ENCODE measurements at places on chromosomes 12 and 14.

DNA sequence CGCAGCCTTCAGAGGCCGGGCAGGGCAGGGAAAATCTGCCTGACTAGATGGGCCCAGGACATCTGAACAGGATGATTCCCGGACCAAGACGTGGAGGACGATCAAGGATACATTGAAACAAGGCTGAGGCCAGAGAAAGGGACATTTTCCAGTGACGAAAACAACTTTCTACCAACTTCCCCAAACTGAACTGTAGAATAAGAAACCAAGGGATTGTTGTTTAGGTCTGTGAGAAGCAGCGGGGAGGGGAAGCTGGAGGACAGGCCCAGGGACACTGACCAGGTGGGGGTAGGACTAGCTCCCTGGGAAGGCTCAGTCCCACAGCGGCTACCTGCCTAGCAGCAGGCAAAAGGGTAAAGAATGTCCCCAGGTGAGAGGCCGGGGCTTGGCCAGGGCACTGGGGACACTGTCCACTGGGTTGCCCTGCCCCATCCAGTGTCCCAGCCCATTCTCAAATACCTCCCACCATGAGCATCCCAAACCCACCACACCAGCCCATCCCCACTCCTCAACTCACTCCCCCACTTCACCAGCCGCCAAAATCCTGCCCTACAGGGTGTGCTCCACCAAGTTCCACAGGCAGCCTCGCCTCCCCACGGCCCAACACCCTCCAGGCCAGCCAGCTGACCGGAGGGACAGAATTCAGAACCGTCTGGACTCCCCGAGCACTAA, 995 bp downstream of the TNFRSF1A start:
- DNase-seq: no peak

- no peak for DNase-seq
Measured at GRCh38 chr14:68792678-68792978, 239 bp downstream of the ZFP36L1 start.

DNA sequence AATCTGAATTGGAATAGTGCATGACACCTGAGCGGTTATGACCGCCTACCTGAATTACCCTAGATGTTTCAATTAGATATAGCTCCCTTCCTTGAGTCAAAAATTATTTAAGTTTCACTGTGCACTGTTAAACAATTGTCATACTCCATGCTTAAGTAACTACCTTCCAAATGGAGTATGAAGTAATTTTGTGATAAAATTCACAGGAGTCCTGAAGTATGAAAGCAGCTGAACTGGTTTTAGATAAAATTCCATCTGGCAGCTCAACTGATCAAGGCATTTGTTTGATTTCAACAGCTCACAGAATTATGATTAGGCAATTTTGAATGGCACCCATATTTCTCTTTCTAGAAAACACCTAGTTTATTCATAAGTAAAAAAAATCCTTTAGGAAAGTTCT, 19.5 kb downstream of the PRICKLE1 start:
- DNase-seq: no peak

- no peak for DNase-seq
Measured at GRCh38 chr12:48572326-48572725, 2.5 kb upstream of the LALBA start.

- DNase-seq: no peak
Measured at GRCh38 chr12:54882079-54882478, 27.8 kb downstream of the MUCL1 start.

DNA sequence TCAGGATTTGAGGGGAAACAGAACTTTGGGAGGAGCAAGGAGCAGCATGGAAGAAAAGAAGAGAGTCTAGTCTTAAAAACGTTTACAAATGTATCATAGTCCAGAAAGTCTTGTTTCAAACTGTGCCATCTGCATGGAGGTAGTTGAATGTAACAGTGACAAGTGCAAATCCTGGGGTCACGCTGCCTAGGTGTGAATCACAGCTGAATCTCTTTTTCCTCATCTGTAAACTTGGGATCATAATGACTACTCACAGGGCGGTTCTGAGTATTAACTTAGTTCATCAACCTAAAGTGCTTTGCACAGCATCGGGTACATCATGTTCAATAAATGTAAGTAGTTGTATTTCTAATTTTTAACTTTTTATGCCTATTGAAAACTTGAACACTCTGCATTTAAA, 208.5 kb downstream of the CHST11 start:
- no peak for DNase-seq

DNA sequence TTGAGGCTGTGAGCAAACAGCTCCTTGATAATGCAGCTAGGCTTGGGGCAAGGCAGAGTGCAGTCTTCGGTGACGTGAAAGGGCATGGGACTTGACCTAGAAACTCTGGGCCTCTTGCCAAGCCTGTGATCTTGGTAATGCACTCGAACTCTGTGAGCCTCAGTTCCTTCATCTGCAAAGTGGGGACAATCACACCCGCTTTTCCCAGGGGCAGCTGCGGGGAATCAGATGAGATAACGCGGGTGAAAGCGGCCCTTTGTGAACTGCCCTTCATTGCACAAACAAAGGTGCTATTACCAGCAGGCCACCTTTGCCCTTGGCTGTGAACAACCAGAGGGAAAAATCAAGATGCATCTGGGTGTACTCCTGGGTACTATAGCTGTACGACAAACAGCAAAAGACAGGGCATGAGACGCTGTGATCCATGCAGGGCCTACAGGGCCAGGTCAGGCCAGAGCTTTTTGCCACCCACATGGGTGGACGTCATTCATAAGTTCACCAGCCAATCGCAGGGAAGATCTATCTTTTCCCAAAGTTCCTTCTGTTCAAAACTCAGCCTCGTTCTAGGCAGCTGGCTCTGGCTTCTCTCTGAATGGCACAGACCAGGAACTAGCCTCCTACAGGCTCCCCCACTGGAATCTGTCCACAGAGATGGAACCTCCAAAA, 3.2 kb downstream of the MSI1 start:
- no peak for DNase-seq

GRCh38 chr14:65170768-65171507, 68.6 kb upstream of the MAX start:
- DNase-seq: peak; percentile 36

DNA sequence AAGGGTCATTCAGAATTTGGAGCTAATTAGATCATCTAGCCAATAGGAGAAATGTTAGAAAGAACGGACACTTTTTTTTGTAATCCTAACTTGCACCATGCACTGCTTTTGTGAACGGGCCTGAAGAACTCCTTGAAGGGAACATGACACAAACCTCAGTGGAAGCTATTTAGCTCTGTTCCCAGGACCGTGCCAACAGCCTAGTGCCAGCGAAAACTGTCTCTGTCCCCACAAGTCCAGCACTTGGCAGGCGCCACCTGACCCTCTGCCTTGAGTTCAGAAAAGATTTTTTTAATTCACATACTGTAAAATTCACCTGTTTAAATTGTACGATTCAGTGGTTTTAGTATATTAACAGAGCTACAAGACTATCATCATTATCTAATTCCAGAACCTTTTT, 31.3 kb upstream of the KCNA5 start:
- no peak for DNase-seq

DNA sequence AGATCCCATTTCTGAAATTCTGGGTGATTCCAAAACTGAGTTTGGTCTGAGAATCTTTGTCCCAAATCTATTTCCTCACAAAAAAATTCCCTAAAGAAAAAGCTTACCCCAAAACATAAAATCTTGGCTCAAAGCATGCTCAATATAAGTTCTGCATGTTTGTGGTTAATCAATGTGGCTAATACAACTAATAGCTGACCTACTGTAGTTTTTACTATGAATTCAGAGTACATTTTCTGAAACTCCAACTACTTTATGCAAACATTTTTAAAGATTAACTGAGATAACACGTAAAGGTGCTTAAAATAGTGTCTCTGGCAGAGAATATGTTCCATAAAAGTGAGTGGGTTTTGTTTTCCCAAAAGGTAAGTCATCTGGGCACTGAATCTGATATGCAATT, 133.1 kb downstream of the MED13L start:
- DNase-seq: no peak

DNA sequence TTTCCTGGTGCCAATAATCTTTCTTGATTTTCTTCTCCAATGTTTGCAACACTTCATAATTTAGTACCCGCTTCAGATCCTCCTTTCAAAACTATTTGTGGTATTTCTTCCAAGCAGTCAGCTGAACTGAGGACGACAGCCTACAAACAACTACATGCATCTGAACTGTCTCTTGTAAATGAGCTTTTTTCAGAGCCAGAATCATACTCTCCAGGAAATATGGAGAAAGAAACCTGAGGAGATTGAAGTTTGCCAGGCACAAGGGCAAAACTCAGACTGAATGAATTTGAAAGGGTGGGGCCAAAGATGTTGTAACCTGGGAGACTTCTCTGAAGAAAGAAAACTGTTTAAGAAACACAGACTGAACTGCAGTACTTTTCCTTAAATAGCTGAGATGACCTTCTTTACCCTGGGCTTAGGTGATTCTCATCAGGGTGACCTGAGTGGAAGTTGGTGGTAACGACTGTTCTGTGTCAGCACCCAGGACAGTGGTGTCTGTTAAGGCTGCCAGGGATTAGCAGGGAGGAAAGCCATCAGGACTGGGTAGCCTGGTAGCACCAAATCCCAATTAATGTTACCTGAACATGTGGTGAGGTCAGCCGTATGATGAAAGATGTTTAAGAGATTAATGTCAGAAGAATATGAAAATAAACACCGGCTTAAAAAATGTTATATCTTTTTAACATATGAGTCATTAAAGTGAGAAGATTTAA, 95.0 kb downstream of the TGFB3 start:
- no peak for DNase-seq

GRCh38 chr12:103640410-103640809, 53.3 kb downstream of the STAB2 start:
- DNase-seq: no peak

DNA sequence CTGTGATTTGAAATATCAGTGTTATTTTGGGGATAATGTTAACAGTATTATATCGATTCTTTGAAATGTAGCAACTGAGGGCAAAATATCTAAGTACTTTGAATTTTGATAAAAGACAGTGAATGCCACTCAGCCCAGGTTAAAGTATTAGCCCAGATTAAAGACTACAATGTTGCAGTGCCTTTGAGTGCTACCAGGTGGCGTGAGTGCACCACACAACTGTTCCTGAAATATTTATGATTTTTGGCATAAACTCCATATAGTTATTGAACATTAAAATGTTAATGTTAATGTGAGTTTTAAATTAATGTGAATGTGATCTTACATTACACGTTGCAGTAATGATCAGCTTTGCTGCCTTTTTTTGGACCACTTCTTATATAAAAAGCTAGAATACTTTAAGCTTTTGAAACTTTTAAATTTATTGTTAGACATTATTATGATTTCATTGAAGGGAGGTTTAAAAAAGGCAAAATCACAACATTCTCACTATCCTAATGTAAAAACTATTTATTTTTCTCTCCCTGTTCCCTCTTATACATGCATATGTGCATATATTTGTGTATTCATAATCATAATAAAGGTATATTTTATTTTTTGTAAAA, 22.5 kb downstream of the MRPS35 start:
- DNase-seq: peak; percentile 4

DNA sequence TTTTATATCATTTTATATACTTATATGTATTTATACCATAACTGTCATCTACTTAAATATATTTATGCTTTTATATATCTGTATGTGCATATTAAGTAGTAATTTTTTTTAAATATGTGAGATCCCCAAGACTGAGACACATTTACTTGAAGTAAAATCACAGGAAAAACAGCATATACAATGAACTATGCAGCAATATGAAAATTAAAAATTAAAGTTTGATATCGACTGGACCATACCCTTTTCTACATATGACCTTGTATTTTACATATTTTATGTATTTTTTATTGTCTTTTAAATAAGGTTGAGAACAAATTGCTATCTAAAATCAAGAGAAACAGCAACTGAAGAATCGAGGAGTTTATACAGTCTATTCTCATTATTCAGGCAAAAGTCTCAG, 50.0 kb downstream of the TSPAN19 start:
- no peak for DNase-seq

- no peak for DNase-seq
Measured at GRCh38 chr12:43348221-43348620, 203.8 kb downstream of the ADAMTS20 start.

DNA sequence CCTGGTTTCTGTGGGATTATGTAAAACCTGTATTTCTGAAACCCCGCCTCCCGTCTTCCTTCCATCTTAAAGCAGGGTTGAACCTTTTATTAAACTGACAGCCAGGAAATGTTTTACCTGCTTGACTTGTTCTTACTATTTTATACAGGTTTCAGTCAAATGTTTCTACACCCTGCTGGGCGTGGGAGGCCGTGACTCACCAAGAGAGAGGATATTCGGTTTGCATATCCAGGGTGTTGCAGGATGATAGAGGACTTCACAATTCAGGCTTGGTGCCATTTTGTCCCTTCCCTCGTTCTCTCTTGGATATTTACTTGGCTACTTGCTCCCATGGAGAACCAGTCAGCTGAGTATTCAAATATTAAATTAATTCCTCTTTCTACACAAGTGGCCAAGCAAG, 69.7 kb downstream of the ARF6 start:
- no peak for DNase-seq

GRCh38 chr12:127944211-127944899, 322.6 kb upstream of the TMEM132C start:
- DNase-seq: no peak

DNA sequence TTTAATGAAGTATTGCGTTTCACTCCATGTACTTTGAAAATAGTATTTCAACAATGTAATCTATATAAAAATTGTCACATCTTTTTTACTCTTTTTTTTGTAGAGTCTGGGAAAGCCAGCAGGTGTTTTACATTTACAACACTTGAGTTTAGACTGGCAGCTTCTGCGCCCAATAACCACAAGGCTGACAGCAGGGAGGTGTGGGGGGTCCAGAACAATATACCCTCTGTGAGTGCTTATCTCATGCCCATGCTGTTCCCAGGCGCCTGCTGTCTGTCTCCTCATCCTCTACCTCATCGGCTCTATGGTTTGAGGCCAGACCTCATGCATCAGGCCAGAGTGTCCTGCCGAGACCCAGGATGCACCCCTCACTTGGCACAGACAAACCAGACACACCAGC, 24.9 kb downstream of the FBRSL1 start:
- no peak for DNase-seq

GRCh38 chr12:21921436-21921835, 19.8 kb downstream of the ABCC9 start:
- no peak for DNase-seq

GRCh38 chr12:40033242-40033630, 72.6 kb downstream of the SLC2A13 start:
- no peak for DNase-seq

DNA sequence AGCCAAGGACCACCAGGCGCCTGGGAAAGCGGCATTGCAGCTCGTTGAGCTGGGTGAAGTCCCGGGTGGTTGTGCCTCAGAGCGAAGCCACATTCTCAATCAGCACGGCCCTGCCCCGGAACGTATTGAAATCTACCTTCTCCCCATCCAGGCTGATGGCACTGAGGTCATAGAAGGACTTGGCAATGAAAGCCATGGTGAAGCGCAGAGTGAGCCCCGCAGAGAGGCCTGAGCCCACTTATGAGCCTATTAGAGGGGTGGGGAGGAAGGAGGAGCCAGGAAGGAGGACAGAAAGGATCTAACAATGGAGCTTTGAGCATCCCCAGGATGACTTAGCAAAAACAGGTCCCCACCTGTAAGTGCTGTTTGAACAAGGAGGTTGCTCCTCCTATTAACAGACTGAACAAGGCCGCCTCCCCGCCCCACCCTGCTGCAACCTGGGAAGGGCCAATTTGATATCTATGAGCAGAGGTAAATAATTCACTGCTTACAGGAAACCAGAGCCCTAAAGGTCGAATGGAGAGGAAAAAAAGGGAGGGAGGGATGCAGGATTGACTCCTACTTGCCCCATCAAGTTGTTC, at the start of gene GPX2:
TSS of gene GPX2 (minus strand) at position 215 of the 581 bp plus-strand sequence. CDS start at position 196, 19 bp downstream.
- DNase-seq: no peak

- no peak for DNase-seq
Measured at GRCh38 chr12:126950266-126950665, 1316.7 kb upstream of the TMEM132C start.
